Naive thymus-derived CD8-positive, alpha-beta T cell (primary cell): ENCODE measurements at places on chromosomes 2 and 18.

DNA sequence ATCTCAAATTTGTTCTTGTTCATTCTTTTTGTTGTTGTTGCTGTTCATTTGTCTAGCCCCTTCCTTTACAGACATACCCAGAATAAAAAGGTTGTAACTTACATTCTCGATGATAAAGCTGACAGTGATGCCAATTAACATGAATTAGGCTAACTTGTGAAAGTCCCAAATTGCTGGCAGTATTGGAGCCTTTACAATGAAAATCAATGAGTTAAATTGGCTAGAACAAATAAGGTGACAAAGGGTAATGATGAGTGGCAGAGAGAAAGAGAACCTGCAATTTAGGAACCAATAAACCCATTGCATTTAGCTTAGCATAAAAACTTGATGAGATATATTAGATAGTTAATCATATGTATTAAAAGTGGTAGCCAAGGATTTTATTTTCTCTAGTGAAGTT lies 521.0 kb downstream of the ADCYAP1 start:
- no peak for DNase-seq

- no peak for DNase-seq
Measured at GRCh38 chr18:12595571-12596255, 62.2 kb downstream of the SPIRE1 start.

DNA sequence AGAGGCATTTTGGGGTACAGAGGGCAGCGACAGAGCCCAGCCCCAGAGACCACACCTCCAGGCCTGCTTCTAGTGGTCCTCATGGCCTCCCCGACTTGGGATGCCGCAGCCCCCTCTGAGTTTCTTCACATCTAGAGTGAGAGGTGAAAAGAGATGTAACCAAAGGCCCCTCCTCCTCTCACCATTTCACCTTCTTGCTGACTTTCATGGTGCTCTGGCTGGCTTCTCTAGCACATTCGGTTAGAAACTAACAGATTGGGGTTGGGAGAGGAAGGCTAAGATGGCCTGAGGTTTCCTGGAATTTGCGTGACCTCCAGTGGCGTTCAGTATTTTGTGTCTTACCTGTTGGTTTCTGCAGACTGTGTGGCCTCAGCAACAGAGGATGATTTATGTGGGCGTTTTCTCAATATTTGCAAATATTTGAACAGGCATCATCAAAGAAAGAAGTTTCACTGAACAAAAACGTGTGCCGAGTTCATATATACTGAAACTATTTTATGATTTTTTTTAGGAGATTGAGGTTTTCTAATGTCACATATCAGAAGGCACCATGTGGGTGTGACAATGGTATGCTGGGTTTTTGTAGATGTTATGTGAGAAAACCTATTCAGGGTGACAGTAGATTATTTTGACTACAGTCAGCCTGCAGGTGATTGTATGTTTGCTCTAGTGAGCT lies 69.9 kb upstream of the BCL2L11 start:
- no peak for DNase-seq

GRCh38 chr18:56511996-56512395 lies 126.4 kb downstream of the TXNL1 start:
- DNase-seq: no peak
